ENCODE measurements at places on chromosomes 16 and 17.
A peak's percentile ranks its signal among the peaks of the same experiment; 100 is the strongest.

DNA sequence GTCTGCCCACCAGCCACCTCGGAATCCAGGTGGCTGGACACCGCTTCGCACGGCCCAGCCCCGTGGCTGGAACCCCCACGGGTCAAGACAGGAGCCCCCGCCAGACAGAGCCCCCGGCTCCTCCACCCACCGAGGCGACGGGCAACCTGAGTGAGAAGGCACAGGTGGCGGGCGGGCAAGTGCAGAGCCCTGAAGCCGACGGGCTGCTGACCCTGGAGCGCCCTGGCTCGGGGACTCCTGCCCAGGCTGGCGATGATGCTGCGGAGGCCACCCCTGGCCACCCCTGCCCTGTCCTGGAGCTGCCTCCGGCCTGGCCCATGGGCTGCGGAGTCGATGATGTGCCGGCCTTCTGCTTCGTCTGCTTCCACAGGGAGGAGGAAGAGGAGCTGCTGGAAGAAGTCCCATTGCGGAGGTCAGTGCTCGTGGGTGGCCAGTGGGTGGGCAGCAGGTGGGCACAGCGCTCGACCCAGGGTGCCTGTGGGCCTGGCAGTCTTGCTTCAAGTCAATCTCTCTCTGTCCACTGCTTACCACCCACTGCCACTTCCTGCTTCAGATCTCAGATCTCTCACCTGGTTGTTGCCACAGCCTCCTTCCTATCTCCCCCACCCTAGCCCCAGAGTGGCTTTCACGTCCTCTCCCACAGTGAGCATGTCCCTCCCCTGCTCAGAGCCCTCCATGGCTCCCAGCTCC, 33.1 kb upstream of the SBK1 start:
- DNase-seq, result no peak

- no peak for DNase-seq
Measured at GRCh38 chr17:45871718-45872117, 22.6 kb upstream of the MAPT start.

DNA sequence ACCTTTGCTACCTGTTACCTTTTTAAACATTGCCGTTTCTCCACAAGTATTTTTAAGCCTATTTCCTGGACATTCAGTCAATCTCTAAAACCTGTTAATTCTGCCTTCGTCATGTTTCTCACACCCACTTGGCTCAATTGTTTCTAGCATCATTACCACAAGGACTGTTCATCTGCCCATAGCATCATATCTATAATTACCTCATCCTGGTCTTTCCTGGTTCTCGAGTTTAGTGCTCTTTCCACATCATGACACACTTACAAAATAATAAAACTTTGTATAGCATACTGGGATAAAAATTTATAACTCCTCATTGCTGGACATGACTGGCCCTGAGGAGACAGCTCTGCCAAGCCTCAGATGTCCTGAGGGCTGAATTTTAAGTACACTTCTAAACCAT, 104.8 kb downstream of the CYB561 start:
- no peak for DNase-seq

GRCh38 chr17:81489998-81490992, 22.3 kb downstream of the ACTG1 start:
- no peak for DNase-seq

GRCh38 chr17:4827399-4827798, 5.7 kb upstream of the MINK1 start:
- DNase-seq, result no peak

DNA sequence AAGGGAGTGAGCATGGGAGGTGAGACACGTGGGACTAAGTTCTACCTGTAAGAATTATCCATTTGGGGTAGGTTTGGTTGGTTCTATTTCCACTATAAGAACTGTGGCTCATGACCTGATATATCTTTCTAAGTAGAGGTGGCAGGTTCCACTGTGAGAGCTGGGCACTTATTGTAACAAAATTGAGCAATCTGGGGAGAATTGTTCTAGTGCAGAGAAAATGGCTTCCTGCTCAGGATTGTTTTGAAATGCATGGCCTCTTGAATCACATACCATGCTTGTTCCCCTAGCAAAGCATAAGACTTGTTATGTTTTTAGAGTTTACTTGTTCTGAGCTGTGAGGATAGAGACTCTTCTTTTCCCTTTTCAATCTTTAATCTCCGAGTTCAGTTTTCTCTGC, 125.9 kb downstream of the MAP2K6 start:
- peak; percentile 37 for DNase-seq

- DNase-seq, result no peak
Measured at GRCh38 chr17:82081966-82082365, 16.1 kb downstream of the FASN start.

- no peak for DNase-seq
Measured at GRCh38 chr17:50186661-50187393, 14.6 kb downstream of the COL1A1 start.

DNA sequence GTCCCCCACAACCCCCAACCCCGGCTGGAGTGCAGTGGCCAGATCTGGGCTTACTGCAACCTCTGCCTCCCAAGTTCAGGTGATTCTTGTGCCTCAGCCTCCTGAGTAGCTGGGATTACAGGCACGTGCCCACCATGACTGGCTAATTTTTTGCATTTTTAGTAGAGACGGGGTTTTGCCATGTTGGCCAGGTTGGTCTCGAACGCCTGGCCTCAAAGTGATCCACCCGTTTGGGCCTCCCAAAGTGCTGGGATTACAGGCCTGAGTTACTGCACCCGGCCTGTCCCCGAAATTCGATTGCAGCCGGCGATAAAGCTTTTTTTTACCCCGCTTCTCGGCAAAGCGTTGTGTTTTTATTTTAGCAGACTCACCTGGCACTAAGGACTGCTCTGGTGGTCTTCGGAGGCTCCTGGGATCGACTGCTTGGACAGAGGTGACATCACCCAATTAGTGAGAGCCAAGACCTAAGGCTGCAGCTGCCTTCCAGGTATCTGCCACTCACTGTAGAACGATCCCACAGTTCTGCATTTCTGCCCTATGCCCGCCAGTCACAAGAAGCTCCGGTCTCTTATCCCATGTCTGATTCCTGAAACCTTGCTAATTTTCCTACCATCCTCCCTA, 82.2 kb upstream of the ARL4D start:
- DNase-seq, result peak; percentile 63

- no peak for DNase-seq
Measured at GRCh38 chr16:894841-895240, 75.9 kb downstream of the LMF1 start.

Data from trophoblast cell (in vitro differentiated cells and primary cell).